ENCODE measurements at places on chromosomes 7 and 10.
A peak's percentile ranks its signal among the peaks of the same experiment; 100 is the strongest.

GRCh38 chr7:155386608-155387007 is 71.3 kb upstream of the EN2 start:
- no peak for DNase-seq

- DNase-seq = no peak
These were observed 143.8 kb downstream of the TES start for GRCh38 chr7:116354171-116354545.

- no peak for DNase-seq
These were observed 92.8 kb downstream of the ST7 start for GRCh38 chr7:117045927-117046710.

GRCh38 chr7:37826825-37827224 is 21.6 kb upstream of the NME8 start:
- no peak for DNase-seq

GRCh38 chr10:69810097-69810496 is 8.4 kb downstream of the COL13A1 start:
- no peak for DNase-seq

DNA sequence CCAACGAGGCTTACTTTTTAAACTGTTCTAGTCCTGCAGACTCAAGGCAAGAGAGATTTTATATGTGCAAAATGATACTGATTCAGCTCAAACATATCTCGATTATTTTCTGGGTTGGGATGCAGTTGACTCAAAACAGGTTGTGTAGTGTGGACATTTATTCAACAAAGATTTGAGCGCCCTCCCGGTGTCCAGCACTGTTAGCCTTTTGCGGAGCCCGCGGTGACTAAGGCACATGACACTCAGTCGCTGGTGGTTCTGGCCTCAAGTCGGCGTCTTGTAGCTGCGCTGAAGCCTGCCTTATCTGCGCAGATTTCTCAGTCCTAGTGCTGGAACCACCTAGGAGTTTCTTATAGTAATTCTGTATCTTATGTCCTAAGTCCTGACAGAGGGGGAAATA is 938 bp upstream of the CADPS2 start:
- peak; percentile 41 for DNase-seq

DNA sequence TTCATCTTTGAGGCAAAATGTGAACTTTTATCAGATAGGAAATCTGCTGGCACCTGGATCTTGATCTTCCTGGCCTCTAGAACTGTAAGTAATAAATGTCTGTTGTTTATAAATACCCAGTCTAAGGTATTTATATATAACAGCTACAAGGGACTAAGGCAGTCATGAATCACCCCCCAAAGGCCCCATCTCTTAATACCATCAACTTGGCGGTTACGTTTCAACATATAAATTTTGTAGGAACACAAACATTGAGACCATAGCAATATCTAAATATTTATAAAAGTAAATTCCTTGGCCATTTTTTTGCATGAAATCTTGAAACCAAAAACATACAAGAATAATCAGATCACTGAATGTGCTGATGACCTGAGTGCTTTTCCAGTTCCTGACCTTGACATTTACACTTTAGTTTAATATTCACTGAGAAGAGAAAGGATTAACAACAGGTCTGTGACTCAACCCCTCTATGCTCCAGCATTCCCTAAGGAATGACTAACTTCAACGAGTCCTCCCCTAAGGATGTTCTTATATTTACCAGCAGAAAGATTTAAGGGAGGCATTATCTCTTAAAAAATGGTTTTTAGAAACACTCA is 1438.5 kb upstream of the CELF2 start:
- no peak for DNase-seq

DNA sequence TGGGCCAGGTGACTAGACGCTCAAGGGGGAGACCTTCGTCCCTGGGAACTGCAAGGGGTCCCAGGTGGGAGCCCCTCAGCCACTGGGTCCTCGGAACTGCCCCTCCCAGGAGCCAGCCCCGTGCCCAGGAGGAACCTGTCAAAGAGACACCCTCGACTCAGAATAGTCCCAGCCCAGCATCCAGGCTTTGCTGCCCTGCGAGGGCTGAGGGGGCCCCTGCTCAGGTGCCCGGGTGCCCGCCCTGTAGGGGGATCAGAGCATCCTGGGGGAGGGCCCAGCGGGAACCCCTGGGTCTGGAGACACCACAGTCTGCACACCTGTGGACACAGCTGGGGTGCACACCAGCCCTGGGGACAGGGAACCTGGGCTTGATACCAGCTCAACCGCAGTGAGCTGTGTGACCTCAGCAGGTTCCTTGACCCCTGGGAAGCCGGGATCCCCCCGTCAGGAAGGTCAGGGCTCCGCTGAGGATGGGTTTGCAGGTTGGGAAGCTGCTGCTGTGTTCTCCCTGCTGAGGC is 407 bp downstream of the ELN start:
- no peak for DNase-seq

DNA sequence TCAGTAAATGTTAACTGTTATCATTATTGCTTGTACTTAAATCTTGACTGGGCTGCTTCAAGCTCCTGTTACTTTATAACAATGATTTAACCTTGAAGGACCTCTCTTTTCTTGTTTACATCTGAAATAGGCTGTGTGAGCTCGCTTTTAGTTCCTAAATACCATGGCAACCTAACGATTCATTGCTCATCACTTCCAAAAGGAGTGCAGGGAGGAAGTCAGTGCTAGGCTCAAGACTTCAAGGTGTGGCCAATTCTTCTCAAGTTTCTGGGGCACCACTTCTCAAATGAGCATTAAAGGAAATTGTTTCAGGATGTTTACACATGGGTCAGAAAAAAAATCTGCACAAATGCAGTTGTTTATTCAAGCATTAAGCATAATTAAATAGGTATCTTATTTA is 284.2 kb downstream of the MTERF1 start:
- no peak for DNase-seq

DNA sequence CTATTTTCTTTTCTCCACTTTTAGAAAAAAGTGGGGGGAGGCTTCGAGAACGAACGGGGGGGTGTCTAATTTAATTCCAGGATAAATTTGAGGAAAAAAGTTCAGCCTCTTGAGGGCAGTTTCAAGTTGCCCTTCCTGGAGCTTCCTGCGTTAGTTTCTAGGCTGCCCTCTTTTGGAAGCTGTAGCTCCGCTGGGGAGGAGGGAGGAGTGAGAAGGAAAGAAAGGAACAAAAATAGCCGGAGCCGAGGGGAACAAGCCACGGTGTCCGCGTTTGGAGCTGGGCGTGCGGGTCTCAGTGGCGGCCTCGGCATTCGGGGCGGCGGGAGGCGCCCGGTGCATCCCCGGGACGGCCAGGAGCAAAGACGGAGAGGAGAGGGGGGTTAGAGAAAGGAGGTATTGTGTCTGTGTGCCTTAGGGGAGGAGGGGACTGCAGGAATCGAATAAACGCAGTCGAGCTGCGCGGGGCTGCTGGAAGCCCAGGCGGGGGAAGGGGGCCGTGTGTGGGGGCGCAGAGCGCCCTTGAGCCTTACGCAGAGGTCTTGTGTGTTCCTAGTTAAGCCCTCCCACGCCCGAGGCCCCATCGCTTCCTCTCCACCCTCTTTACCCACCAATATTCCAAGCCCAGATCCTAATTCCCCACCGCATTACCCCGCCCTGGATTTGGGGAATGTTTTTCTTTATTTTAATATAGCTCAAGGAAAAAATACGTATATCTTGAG is 2.0 kb upstream of the TNRC18 start:
- peak; percentile 83 for DNase-seq

- DNase-seq = no peak
These were observed 15.1 kb upstream of the DDIT4 start for GRCh38 chr10:72258617-72259016.

DNA sequence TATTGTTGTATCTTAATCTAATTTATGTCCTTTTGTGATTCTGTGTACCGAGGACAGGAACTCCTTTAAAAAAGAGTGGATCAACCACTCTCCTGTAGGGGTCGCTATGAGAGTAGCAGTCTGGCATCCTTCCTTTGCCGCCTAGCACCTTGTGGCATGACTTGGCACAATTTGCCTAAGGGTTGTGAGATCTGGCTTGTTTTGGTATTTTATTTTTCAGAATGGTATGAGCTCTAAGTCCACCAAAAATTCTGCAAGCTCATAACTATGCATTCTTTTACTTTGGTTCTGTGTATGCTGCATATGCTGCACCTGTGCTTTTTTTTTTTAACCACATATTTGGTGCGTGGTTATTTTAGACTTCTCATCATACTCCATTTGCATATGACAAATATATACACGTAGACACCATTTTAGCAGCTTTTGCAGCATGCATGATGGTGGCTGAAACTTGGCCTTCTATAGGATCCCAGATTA is 112.8 kb downstream of the CDK14 start:
- no peak for DNase-seq

- no peak for DNase-seq
These were observed 276.2 kb downstream of the USP6NL start for GRCh38 chr10:11335167-11335652.

DNA sequence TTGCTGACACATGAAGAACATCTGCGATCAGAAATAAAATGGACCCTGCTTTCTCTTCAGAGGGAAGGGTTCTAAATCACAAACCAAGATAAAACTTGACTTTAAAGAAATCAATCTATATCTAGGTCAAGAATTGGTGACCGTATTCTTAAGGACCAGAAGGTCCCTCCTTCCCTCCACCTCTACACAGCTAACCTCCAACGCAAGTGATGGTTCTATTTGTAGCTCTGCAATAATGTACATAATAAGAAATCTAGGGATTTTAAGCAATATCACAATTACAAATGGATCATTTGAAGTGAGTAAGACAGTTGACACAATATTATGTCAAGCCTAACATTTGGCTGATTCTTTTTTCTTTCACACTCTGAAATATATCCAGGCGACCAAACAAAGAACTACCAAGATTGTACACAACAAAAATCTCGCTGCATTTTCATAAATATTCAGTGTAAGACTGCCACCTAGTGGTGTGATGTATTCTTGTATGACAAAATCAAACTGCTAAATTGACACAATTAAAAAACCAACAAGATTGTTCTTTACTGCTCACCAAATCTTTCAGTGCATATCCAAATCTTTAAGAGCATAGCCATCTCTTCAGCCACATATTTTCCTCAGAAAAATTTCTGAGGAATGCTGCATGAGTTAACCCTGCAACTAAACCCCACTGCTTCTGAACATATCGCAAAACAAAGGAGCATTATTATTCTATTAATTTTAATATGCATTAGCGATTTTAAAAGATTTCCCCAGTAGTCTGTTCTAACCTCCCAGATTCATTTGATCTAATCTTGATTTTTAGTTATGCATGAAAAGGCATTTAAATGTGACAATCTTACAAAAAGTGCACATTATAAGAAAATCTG is 44.5 kb downstream of the ICA1 start:
- DNase-seq = peak; percentile 67

DNA sequence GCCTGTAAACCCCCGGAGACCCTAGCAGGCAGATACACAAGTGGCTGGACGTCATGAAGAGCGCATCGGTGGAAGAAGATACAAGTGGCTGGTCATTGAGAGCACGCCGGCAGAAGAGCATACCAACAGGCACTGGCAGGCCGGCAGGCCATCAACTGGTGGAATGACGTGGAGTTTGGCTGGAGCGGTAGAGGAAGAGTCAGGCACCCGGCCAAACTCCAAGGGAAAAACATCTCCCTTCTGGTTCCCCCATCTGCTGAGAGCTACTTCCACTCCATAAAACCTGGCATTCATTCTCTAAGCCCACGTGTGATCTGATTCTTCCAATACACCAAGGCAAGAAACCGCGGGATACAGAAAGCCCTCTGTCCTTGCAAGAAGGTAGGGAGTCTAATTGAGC is 113.4 kb upstream of the NPSR1 start:
- no peak for DNase-seq

DNA sequence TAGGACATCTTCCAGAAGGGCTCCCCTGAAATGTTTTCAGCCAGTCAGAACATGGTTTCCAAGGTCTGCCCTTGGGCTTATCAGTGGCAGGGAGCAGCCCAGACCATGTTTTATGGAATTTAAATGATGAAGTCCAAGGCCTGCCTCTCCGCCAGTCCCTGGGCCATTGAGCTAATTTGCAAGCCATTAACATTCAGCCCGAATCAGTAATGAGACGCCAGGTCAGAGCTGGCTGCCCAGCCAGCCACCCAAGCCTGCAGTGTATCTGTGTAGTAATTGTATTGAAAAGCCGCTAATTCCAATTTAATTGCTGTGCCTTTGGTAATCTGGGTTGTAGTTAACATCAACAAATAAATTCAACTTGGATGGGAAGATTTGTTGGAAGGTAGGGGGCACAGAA is 131.4 kb downstream of the PAXIP1 start:
- no peak for DNase-seq

DNA sequence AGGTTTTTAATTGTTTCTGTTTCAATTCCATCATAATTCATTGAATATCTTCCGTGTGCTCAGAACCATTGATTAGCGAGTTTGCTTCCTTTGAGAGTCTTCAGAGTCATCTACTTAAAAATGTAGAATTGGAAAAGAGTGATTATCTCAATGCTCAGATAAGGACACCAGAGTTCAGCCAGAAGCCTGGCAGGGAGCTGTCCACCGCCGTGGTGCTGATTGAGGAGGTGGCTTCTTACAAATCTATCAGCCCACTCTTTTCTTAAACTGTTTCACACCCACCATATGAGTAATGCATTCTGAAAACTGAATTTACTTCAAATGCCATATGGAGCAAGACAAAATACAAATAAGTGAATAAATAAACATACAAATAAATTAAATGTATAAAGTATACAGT is 79.3 kb downstream of the INSYN2A start:
- peak; percentile 65 for DNase-seq

DNA sequence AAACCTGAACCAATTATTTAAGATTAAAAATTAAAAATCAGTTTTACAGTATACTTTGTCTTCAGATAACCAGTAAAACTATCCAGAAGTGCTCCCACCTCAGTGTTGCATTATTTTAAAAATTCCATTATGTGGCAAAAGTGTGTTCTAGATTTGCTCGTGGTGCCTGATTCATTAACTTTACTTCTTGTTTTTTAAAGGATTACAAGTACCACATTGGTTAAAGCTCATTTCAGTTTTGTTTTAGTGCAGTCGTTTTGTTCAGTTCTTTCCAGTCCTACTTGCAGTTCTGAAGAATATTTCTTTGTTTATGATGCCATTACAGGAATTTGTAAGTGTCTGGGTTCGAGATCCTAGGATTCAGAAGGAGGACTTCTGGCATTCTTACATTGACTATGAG is 69.0 kb downstream of the SNX10 start:
- DNase-seq = no peak

DNA sequence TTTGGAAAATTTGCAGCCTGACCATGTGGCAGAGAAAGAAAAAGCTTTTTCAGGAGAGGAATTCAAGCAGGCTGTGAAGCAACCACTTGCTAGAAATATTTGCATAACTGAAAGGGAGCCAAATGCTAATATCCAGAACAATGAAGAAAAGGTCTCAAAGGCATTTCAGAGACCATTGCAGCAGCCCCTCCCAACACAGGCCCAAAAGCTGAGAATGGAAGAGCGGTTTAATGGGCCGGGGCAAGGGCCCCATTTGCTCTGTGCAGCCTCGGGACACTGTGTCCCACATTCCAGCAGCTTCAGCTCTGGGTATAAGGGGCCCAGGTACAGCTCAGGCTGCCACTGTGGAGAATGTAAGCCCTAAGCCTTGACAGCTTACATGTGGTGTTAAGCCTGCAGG is 918.1 kb upstream of the POT1 start:
- no peak for DNase-seq

DNA sequence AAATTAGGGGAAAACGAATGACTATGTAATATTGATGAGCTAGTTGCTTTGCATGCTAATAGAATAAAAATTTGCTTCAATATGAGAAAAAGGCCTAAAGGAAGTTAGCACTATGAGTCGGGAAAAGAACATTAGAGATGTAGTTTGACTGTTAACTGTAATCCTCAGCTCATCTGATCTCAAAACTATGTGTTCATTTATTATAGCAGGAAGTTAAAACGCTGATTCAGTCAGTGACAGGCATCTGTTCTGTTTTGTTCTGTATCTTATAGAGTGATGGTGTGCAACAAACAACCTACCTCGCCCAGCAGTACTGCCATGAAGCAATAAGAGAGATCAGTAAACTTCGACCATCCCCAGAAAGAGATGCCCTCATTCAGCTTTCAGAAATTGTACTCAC is 48.6 kb downstream of the PDSS1 start:
- DNase-seq = no peak

All from neuronal stem cell (in vitro differentiated cells).